ENCODE measurements at places on chromosomes 13 and 19.

GRCh38 chr13:60427285-60427684 is 30.3 kb downstream of the TDRD3 start:
- DNase-seq, result no peak

DNA sequence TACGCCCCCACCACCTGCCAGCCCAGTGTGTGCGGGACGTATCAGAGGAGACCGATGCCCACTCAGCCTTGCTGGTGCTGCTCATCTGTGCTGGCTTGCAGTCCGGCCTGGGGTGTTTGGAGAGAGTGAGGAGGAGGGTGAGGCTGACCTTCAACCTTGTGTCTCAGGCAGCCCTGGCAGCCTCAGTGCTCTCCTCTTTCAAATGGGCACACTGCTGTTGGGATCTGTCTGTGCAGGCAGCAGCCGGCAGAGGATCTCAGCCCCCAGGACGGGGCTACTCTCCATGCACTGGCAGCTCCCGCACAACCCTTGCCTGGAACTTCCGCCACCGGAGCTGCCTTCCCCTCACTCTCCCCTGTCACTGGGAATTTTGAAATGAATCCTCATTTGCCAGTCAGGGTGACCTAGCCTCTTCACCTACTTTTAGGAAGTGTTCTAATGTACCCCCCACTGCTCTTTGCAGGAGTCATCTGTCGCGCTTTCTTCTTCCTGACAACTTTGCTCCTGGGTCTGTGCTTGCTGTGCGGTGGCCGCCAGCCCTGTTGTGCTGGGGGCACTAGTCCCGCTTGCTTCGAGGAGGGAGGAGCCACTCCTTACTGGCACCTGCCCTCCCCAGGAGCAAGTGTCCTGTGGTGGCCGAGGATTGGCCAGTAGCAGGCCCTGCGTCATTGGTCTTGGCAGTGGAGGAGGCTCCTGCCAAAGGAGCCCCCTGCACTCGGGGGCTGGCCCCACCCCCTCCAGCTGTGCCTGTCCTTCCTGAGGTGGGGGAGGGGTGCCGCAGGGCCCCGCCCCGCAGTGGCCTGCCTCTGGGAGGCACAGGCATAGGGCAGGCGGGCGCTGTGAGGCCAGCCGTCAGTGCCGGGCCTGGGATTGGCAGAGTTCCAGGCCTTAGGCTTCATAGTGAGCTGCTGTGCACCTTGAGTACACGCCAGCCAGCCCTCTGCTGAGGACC is 53.4 kb downstream of the TSSK6 start:
- DNase-seq, result peak; percentile 61

- DNase-seq, result no peak
Observed at GRCh38 chr19:887072-887471, 5.9 kb downstream of the MED16 start.

GRCh38 chr19:44707794-44708193 is 8.8 kb downstream of the CEACAM16 start:
- DNase-seq, result no peak

DNA sequence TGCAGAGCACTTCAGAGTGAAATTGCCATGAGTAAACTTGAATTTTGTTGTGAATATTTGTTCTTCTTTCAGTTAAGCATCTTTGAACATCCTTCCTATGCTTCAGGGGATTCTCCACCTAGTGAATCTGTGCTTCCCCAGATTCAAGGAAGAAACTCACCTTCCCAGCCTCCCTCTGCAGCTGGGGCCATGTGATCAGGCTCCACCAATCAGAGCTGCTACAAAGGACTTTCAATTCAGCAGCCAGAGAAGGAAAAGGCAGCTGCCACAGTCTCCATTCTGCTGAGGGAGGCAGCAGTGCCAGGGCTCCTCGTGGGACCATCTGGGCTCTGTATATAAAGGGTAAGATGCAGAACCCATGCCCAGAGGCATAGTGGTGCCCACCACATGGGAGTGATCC is 89.7 kb upstream of the SIAH3 start:
- no peak for DNase-seq

- no peak for DNase-seq
Observed at GRCh38 chr19:30263830-30264381, 108.3 kb upstream of the ZNF536 start.

- DNase-seq, result no peak
Observed at GRCh38 chr13:21020581-21020980, 40.8 kb downstream of the LATS2 start.

DNA sequence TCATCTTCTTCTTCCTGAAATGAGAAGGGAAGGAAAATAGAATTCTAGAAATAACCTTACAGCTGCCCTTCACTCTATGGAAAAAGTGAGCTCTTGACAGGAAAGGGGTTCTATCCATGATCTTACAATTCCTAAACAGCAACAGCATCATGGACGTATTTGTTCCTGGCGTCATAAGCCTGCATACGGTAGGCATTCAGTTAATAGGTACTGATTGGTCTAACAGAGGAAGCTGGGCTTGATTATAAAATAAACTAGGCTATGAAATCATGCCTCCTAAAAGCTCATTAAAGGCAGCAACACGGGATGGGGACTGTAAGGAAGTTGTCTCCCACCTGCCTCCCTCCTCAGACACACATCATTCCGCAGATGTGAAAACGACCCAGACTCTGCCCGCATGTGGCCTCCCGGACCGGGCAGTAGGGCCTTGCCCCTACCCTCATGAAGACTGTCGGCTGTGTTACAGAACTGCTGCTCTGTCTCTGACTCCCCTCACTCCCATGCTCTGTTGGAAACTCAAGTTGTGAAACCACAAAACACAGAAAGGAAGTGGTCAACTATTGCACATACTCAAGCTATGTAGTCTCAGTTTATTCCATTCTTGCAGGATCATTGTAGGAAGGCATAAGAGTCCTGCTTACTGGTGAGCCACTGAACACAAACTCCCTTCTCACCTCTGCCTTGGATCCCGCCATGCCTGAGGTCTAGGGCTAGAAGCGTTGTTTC is 129.8 kb downstream of the DLEU7 start:
- DNase-seq, result no peak

DNA sequence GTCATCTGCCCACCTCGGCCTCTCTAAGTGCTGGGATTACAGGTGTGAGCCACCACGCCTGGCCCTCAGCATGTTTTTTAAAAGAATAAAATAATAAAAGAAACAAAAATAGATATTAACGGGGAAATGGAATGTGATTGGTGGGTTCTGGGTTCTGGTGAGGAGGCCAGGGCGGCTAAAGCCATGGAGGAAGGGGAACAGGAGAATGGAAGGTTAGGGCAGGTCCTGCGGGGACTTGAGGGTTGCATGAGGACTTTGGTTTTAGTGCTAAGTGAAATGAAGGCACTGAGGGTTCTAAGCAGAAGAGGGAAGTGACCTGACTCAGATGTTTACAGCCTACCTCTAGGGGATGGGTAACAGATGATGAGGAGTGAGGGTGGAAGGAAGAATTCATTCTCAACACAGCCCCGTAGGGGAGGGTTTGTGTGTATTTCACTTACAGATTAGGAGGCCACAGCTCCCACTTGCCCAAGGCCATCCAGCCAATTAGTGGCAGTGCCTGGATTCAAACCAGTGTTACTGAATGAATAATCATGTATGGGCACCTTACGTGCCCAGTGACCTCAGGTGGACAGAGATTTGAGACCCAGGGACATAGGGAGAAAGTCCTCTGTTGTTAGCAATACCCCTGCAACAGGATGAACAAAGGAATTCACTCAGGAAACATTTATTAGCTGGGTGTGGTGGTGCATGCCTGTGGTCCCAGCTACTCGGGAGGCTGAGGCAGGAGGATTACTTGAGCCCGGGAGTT is 6.7 kb upstream of the MRPL4 start:
- no peak for DNase-seq

DNA sequence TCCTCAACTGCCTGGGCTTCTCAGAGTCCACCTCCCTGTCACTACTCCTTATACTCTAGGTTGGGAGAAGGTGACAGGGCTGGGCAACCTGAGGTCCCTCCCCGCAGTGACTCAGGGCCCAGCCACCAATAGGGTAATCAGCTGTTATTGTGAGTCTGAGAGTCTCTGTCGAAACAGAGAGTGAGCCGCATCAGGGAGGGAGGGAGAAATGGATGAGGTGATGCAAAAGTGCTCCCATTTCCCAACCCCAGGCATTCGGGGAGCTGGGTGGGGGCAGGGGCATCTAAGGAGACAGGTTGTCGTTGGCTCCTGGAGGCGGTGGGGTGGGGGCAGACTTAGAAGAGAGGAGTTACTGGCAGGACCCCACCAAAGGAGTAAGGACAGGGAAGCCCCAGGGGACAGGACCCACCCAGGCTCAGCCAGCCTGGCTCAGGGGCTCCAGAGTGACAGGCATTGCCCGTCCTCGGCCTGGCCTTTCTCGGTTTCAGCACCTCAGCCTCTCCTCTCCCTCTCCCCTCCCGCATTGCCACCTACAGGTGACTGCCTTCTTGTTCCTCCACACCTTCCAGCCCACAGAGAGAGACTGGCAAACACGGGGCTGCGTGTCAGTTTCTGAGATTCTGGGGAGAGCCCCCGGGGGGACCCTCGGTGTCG is at the start of gene DMKN:
TSS of gene DMKN (minus strand) at position 22 of the 654 bp plus-strand sequence. CDS start 174 bp downstream, outside the sequence.
- DNase-seq, result no peak

DNA sequence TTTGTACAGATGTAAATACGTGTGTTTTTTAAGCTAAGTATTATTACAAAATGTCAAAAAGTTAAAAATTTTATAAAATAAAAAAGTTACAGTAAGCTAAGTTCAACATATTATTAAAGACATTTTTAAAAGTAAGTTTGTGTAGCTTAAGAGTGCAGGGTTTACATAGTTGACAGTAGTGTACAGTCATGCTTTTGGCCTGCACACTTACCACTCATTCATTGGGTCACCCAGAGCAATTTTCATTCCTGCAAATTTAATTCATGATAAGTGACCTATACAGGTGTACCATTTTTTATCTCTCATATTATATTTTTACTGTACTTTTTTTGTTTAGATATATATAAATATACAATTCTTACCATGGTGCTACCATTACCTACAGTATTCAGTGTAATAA is 769.9 kb upstream of the SLITRK6 start:
- no peak for DNase-seq

GRCh38 chr13:74438901-74439300 is 304.7 kb upstream of the KLF12 start:
- no peak for DNase-seq

DNA sequence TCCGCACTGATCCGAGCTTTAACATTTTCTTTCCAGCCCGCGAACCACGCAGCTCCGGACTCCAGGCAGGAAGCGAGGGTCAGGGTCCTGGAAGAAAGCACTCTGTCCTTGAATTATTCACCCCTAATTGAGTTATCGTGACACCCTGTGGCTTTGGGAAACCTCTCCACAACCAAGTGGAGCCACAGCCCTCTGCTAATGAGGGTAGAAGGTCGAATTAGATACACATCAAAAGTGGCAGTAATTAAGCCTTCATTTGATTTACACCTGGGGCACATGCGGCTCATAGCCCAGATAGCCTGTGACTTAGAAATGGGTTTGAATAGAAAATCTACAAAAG is 15.9 kb upstream of the RNF17 start:
- no peak for DNase-seq

GRCh38 chr13:48249018-48249417 is 16.0 kb downstream of the ITM2B start:
- DNase-seq, result no peak

GRCh38 chr19:40908976-40909375 is 26.9 kb upstream of the CYP2A7 start:
- peak; percentile 18 for DNase-seq

DNA sequence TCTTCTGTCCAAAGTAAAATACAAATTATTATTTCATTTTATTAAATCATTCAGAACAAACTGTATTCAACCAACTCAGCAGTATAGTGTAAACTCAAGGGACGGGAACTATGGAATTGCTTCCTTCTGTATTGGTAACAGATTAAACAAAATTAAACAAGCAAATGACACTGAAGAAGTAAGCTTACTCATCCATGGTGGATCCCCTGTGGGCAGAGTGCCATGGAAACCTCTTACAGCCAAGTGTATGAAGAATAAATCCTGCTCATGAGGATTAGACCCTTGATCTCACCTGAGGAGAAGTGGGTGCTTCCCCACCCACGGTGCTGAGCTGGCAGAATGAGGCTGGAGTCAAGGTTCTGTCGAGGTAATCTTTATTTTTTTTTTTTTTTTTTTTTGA is 18.0 kb upstream of the RFXAP start:
- no peak for DNase-seq

- no peak for DNase-seq
Observed at GRCh38 chr13:48220592-48220980, 12.4 kb upstream of the ITM2B start.

GRCh38 chr19:56736571-56736970 is 65.0 kb upstream of the ZNF835 start:
- DNase-seq, result no peak

Measured in NCI-H2227 treated with DMSO at 0.1 percent for 48 hours (cell line).